Hematopoietic multipotent progenitor cell treated with erythropoietin and hydrocortisone succinate and interleukin-3 and kit ligand, for 4 days (in vitro differentiated cells): ENCODE measurements at places on chromosomes 12 and 14.

GRCh38 chr12:82698708-82699564, 12.2 kb downstream of the TMTC2 start:
- no peak for DNase-seq

DNA sequence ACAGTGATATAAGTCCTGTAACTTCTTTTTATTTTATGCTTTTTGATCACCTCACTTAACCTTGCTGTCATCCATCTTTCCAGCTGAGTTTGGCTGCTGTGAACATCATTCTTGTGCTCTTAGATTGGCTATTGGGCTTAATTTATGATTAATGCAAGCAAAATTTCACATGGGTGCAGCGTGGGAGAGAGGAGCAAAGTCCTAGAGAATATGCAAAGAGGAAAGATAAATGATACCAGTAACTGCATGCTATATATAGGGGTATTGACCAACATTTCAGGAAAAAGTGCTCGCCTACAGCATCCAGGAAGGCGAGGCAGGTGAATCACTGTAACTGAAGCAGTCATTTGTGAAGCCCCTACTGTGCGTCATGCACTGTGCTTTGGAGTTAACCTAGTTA, 153.1 kb downstream of the TMTC2 start:
- DNase-seq, result no peak

DNA sequence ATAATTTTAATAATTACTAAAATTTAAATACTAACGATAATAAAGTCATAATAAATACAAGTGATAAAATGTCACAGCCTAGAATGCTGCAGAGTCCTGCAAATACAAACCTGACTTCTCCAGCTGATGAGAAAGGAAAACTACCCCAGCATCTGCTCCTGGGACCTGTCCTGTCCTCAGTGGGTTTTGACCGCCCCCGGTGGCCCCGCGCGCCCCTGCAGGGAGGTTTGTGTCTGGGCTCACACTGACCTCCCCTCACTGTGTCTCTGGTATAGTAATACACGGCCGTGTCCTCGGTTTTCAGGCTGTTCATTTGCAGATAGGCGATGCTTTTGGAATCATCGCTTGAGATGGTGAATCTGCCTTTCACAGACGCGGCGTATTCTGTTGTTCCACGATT, 1139.4 kb downstream of the TMEM121 start:
- DNase-seq, result no peak

DNA sequence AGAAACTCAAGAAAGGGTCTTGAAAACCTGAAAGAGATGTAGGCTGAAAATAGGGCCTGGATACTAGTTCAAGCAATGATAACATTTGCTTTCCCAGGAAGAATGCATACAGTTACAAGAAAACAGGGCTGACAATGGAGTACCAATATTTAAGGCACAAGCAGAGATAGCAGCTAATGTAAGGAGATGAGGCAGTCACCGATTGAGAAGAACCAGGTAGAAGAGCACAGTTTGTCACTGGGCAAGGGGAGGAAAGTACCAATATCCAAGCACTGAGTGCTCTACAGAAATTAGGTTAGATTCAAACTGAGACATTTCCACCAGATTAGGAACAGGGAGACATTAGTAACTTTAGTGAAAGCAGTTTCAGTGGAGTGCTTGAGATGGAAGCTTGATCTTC, 19.9 kb downstream of the RPS6KA5 start:
- DNase-seq, result no peak

DNA sequence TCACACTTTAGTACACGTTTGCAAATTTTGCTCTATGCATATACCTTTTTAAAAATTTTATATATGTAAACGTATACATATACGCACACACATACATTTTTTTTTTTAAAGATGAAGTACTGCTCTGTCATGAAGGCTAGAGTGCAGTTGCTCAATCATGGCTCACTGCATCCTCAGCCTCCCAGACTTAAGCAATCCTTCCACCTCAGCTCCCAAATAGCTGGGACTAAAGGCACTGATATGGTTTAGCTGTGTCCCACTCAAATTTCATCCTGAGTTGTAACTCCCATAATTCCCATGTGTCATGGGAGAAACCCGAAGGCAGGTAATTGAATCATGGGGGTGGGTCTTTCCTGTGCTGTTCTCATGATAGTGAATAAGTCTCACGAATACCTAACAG, 220.8 kb upstream of the CAND1 start:
- DNase-seq, result no peak

GRCh38 chr14:42994051-42994736, 1387.5 kb downstream of the LRFN5 start:
- no peak for DNase-seq

DNA sequence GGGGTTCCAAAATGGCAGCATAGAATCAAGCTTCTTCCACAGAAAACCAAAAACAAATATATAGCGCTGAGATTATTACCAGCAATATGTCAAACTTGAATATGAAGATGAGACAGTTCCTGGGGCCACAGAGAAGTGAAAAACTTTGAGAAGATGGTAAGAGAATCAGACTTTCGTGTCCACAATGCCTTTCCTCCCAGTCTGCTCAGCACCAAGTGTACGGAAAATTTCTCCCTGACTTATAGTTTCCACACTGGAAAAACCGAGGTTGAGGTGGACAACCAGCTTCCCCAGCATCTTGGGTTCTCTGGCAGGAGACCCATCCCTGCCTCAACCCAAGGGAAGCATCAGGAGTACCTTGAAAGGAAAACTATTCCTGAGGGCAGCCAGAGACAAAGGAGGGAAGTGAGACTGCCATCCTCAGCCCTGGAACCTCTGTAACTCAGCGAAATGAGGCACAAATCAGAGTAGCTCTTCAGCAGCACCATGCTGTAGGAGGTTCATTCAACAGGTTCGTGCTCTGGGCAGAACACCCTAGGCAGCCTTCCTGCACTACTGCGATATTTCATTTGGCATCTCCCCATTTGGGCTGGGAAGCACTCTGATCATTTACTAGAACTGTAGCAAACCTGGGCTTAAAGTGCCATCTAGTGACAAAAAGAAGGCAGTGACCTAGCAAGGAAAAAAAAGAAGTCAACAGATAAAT, 52.4 kb upstream of the CAPRIN2 start:
- peak; percentile 86 for DNase-seq

GRCh38 chr12:50032515-50032853, 7.2 kb upstream of the RACGAP1 start:
- no peak for DNase-seq

- no peak for DNase-seq
Measured at GRCh38 chr14:84152452-84152851, 1377.5 kb upstream of the FLRT2 start.

GRCh38 chr12:42144158-42144407, 591 bp downstream of the GXYLT1 start:
- DNase-seq, result no peak

DNA sequence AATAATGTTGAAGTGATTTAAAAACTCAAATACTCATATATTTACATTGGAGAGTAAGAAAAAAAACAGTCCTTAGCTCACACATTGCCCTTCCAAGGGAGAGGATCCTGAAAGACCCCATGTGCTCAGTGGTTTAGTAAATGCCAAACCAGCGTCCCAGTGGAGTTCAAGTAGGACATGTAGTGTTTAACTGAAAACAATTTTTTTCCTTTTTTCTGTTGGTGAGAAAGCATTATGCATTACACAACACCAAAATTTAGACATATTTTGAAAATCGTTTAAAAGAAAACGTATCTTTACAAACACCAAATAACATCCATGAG, 33.6 kb downstream of the UBR7 start:
- DNase-seq, result no peak

- DNase-seq, result no peak
Measured at GRCh38 chr12:105764216-105764835, 374.4 kb downstream of the NUAK1 start.

DNA sequence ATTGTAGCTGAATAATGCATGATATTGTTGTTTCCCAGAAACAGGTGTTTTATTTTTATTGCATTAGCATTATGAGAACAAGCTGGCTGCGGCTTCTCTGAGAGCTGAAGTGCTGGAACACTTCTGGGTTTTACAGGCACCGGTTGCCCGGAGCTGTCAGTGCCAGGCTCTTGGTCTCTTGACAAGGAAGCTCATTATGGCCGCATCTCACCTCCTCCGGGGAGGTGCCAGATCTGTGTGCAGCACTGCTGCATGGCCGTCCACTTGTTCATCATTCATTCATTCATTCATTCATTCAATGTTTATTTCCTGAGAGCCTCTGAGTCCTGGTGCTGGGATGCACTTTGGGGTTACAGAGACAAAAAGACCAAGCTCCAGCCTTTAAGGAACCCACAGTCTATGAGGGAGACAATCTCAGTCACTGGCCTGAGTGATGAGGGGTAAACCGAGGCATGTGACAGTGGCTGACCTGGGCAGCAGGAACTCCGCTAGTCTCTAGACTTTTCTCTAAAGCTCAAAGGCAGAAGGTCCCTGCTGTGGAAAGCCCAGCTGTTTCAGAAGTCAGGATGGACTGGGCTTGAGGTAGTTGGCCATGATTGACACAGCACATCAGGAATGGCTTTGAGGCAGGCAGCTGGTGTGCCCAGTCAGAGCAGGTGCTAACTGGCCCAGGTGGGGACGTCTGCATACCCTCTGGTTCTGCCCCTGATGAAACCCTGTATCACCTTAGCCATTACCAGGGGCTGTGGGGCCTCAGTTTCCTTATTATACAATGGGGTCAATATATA, 181.0 kb downstream of the ADGRD1 start:
- no peak for DNase-seq

- DNase-seq, result peak; percentile 72
Measured at GRCh38 chr12:104699489-104700190, 242.9 kb downstream of the CHST11 start.

DNA sequence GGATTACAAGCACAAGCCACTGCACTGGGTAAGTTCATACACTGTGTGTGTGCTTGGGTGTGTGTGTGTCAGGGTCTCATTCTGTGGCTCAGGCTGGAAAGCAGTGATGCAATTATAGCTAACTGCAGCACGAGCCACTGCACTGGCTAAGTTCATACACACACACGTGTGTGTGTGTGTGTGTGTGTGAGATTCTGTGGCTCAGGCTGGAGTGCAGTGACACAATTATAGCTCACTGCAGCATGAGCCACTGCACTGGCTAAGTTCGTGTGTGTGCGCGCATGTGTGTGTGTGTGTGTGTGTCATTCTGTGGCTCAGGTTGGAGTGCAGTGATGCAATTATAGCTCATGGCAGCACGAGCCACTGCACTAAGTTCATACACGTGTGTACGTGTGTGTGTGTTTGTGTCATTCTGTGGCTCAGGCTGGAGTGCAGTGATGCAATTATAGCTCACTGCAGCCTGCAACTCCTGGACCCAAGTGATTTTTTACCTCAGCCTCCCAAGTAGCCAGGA, 85.4 kb downstream of the HECTD1 start:
- no peak for DNase-seq
